Activated CD8-positive, alpha-beta memory T cell treated with anti-CD3 and anti-CD28 coated beads for 1 hour (primary cell): ENCODE measurements at places on chromosomes 13 and 19.

GRCh38 chr19:10636304-10636972, 11.1 kb downstream of the SLC44A2 start:
- DNase-seq, result no peak

- DNase-seq, result no peak
These were observed 45.5 kb downstream of the COL4A1 start for GRCh38 chr13:110261166-110262081.

DNA sequence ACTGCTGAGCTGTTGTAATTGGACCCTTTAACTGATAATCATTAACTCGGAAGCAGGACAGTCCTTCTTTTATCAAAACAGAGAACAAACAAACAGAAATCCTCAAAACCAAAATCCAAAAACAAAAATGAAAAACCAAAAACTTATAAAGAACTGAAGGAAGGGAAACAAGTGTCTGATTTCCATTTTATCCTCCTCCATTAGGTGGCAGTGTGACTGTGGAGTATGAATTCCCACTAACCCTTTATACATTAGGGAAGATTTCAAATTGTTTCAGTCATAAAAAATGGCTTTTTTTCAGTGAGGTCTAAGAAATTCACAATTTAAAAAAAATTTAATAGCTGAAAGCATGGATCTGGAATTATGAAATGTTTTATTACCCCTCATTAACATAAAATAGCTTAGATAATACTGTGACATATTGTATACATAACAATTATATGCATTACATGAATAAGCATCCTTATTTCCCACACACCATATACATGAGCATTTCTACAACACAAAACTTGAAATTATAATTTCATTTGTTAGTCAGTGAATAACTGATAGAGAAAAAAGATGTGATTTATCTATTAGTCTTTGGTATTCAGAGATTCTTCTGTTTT, 1074.3 kb upstream of the PCDH9 start:
- no peak for DNase-seq

DNA sequence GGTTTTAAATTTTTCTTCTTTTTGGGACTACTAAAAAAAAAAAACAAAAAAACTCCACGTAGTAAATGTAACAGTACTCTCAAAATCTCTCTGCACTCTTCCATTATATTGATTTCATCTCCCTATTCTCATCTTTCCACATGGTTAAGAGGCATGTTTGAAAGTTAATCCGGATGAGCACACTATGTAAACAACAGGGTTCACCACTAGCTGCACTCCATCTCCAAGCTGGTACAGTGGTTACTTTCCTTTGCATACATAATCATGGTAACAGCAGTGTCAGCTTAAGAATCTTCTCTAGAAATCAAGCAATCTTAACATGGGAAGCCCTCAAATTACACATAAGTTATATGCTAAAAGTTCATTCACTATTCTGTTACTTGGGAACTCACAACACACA, 92.6 kb downstream of the MIPEP start:
- no peak for DNase-seq

DNA sequence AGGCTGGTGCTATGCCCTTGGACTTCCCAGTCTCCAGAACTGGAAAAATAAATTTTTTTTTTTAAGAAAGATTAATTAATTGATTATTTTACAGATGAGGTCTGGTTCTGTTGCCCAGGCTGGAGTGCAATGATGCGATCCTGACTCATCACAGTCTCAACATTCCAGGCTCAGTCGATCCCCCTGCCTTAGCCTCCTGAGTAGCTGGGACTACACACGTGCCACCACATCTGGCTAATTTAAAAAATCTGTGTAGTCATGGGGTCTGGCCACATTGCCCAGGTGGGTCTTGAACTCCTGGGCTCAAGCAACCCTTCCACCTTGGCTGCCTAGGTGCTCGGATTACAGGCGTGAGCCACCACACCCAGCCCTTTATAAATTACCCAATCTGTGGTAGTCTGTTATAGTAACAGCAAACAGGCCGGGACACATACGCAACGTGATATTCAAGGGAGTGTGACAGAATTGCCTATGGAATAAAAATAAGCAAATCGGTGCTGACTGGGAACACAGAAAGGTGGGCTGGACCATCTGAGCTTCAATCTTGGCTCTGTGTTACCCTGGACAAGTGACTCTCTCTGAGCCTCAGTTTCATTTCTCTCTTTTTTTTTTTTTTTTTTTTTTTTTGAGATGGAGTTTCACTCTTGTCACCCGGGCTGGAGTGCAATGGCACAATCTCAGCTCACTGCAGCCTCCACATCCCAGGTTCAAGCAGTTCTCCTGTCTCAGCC, 42.8 kb downstream of the PIN1 start:
- DNase-seq, result no peak

GRCh38 chr13:80083081-80083852, 257.7 kb downstream of the SPRY2 start:
- no peak for DNase-seq
